CD4-positive, alpha-beta T cell treated with Interferon alpha-2 for 1 hour (primary cell): ENCODE measurements at places on chromosomes 13 and 19.

DNA sequence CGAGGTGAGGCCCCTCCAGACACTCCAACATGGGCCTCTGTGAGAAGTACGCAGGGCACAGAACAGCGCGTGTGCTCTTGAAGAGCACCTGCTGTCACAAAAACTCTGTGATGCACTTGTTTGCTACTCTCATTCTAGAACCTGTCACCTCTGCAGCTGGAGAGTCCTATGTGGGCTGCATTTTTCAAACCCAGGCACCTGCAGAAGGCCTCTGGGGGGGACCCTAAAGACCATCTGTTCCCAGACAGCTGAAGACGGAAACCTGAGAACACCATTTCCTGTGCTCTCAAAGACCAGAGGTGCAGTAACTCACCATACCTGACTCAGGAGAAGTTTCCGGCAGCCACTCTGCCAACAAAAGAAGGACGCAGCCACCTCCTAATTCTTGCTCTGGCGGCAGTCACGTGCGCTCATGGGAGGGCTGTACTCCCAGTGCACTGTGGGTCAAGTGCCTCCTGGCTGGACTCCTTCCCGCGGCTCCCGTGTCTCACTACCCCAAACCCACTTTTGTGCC lies 28.1 kb downstream of the RANBP3 start:
- peak; percentile 46 for DNase-seq

- no peak for DNase-seq
Measured at GRCh38 chr13:98954313-98954712, 23.6 kb downstream of the DOCK9 start.

DNA sequence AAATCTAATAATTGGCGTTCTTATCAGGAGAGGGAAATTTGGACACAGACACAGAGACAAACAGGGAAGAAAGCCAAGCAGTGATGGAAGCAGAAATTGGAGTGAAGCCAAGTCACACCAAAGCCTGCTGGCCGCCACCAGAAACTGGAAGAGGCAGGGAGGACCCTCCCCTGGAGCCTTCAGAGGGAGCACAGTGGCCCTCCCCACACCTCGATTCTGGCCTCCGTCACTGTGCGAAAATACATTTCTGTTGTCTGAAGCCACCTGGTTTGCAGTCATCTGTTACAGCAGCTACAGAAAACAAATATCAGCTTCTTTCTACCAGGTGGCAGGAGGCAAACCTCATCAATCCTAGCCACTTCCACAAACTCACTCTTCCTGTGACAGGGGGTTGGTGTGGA lies 8.3 kb upstream of the TLE6 start:
- DNase-seq: no peak

DNA sequence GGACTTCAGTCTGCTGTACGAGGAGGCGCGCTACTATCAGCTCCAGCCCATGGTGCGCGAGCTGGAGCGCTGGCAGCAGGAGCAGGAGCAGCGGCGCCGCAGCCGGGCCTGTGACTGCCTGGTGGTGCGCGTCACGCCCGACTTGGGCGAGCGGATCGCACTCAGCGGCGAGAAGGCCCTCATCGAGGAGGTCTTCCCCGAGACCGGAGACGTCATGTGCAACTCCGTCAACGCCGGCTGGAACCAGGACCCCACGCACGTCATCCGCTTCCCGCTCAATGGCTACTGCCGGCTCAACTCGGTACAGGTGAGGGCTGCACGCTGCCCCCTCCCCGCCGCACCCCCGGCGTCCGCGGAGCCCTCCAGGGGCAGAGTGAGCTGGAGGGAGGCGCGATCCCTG lies 14.6 kb downstream of the KCTD15 start:
- no peak for DNase-seq

DNA sequence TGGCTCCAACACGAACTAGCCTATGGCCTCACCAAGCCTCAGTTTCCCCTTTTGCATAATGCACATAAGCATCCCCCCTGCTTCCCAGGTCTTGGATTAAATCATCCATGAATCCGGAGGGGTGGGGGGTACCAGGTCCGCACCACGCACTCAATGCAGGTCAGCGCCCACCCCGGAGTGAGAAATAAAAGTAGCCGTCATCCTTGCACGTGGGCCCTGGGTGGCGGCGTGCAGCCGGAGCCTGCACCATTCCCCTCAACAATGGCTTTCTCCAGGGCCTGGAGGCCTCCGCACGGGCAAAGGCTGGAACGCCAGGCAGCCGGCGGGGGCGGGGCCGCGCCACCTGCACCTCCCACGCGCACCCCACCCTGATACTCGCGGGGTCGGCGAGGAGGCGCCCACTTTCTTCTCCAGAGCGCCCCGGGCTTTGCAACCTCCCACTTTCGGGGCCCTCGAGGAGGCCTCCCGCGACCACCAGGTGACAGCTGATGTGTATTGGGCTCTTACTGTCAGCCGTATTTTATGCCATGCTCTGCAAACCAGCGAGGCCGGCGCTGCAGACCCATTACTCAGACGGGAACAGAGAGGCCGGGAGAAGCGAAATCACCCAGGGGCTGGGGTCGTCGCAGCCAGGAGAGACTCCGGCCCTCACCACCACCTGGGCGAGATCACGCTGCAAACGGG lies 767 bp upstream of the GADD45B start:
- no peak for DNase-seq

DNA sequence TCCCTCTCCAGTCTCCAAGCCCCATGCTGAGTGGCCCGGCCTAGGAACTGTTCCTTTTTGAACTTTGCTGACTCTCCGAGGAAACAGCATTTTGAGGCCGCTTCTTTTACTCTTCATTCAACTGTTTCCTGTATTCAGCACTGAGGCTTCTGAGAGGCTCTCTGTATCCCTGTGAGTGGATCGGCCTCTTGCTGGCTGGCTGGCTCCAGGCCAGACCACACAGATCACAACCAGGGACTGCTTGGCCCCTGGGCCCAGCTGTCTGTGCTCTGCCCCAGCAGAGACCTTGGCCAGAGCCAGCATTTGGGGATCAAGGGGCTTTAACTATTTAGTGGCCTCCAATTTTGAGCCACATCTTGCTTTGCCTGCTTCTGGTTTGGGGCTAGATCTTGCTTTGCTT lies 75.6 kb upstream of the KL start:
- no peak for DNase-seq

DNA sequence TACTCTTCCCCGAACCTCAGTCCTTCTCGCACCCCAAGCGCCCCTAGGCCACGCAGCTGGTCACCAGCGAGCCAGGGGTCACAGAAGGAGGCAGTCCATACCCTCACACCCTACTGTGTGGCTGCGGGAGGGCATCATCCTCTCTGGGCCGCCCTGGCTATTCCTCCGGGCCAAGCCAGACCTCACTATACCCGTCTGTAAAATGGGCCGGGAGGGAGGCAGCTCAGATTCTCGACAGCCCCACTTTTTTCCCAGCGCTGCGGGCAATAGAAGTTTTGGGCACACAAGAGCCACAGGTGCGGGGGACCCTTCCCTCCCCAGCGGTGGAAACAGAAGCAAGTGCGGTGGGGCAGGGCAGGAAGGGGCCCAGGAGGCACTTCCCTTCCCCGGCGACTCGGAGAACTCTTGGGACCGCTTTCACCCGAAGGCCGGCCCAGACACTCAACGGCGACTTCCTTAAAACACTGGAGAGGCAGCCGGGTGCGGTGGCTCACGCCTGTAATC lies 5.6 kb upstream of the ARRDC2 start:
- peak; percentile 57 for DNase-seq

- peak; percentile 59 for DNase-seq
Measured at GRCh38 chr13:98672947-98673613, 79.4 kb downstream of the SLC15A1 start.

DNA sequence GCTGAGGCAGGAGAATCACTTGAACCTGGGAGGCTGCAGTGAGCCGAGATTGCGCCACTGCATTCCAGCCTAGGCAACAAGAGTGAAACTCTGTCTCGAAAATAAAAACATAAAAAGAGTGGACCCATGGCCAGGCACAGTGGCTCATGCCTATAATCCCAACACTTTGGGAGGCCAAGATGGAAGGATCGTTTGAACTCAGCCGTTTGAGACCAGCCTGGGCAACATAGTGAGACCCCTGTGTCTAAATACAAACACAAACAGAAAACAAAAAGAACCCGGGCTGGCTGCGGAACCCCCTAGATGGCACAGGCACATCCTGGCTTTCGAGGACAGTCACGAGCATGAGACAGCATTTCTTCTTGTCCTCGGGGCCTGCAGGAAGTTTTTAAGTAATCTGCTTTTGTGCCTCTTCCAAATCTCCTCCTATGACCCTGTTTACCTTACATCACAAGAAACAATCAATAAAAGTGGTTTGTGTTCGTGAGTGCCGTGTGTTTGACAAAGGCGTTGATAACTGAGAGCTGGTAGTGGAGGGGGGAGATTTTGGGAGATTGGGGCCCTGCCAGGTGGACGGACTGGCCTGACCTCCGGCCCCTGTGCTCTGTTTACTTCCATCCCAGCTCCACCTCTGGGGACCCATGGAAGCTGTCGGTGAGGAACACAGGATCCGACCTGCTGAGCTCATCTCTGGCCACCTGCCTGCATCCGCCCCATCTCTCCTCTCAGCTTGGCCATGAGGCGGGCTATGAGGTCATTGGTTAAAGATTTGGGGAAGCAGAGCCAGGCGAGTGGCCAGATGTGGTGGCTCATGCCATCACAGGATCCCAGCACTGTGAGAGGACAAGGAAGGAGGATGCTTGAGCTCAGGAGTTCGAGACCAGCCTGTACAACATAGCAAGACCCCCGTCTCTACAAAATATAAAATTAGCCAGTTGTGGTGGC lies 5.9 kb upstream of the GDF15 start:
- DNase-seq: no peak

GRCh38 chr13:87536899-87537298 lies 134.3 kb upstream of the SLITRK5 start:
- DNase-seq: no peak

DNA sequence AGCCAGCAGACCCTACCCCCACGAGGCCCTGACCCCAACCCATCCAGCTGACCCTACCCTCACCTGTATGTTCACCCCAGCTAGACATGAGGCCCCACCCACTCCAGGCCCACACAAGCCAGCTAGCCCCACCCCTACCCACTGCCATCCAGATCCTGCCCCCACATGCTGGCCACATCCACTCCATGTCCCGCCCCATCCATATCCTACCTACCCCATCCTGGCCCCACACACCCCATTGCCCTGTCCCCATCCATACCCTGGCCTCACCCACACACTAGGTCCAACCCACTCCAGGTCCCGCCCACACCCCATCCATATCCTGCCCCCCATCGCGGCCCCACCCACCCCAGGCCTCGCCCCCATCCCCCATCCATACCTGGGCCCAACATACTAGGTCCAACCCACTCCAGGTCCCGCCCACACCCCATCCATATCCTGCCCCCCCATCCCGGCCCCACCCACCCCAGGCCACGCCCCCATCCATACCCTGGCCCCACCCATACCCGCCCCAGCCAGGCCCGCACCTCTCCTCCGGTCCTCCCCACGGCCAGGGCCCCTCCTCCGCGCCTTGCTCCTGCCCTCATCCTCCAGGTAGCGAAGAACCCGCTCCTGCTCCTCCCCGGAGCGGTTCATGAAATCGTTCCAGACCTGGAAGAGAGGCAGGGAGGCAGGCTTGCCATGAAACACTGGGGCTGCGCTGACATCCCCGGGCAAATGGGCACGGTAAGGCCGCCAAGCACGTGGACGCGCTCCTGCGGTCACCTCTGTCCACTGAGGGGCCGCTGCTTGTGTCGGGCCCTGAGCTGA lies 7.2 kb downstream of the RNU6-9 start:
- DNase-seq: peak; percentile 65

DNA sequence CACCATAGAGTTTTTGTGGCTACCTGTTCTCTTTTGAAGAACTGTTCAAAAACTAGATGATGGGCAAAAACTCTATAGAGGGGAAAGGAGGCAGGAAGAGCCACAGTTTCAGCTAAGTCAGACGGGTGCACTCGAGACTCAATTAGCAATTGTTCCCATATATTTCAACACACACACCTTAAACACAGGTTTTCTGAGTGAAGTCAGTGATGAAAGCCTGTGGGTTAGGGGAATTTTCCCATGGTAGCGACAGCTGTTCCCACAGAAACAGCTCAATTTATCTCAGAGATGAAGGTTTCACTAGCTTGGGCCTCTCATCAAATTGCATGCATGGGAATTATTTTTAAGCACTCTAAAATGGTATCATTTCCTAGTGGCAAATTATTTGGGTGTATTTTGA lies 143.4 kb downstream of the ZIC5 start:
- DNase-seq: no peak

DNA sequence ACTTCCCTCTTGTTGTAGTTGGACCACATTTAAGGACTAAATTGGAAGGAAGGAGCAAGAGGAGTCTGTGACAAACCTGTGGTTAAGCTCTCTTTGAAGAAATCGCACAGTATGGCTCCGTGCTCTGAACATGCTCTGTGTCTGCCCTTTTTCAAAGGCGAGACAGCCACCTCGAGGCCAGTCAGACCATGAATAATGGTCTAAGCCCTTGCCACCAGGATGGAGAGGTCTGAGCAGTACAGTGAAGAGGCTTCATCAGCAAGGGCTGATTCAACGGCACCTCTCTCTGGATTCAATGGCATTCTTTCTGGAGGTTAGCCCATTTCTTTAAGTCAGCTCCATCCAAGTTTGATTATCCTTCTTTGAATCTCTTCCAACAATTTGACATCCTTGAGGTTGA lies 30.9 kb downstream of the FAM216B start:
- no peak for DNase-seq

DNA sequence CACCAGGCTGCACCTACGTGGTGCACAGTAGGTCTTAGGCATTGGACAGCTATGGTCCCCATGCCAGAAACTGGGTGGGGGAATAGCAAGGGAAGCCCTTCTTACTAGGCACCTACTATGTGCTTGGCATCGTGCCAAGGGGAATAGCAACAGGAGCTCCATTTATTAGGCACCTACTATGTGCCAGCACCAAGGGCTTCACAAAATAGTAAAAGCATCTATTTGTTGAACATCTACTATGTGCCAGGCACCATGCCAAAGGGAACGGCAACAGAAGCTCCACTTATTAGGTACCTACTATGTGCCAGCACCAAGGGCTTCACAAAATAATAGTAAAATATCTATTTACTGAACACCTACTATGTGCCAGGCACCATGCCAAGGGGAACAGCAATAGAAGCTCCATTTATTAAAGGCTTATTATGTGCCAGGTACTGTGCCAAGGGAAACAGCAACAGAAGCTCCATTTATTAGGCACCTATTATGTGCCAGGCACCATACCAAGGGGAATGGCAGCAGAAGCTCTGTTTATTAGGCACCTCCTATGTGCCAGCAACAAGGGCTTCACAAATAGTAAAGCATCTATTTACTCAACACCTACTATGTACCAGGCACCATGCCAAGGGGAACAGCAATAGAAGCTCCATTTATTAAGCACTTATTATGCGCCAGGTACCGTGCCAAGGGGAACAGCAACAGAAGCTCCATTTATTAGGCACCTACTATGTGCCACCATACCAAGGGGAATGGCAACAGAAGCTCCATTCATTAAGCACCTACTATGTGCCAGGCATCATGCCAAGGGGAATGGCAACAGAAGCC lies 108.5 kb downstream of the PTPRS start:
- no peak for DNase-seq

GRCh38 chr19:58364146-58364545 lies 1.6 kb upstream of the ZNF497 start:
- no peak for DNase-seq

DNA sequence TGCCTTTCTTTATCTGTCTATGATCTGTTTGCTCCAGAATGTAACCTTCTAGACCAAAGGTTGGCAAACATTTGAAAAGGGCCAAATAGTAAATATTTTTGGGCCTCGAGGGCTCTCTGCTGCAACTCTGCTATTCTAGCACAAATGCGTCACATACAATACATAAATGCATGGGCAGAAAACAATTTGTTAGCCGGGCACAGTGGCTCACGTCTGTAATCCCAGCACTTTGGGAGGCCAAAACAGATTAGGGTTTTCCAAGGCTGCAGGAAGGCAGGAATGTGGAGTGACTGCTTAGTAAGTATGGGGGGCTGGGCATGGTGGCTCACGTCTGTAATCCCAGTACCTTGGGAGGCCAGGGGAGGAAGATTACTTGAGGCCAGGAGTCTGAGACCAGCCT lies 21.9 kb upstream of the EVI5L start:
- DNase-seq: no peak
